ENCODE measurements at places on chromosomes 13 and 19.

GRCh38 chr13:40344270-40345148 lies 321.9 kb downstream of the FOXO1 start:
- no peak for DNase-seq

DNA sequence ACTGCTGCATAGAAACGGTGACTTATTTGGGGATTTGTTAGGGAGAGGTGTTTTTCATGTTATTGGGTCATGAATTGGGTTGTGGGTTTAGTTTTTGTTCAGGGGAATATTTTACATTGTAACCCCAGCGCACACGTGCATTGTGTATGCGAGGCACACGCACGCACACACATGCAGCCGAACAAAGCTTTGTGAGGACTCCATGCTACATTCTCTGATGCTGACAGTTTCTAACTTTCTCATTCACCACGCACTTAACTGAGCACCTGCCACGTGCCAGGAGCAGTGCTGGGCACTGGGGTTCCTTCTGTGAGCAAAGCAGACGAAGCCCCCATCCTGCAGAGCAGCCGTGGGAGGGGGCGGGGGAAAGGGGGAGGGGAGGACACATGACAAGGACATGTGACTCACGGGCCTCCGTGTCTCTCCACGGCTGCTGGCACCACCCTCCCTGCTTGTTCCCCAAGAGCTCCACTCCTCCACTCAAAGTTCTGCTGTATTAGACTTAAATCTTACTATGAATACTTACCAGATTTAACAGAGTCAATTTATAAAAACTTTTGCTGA lies 55.6 kb downstream of the SLC7A9 start:
- DNase-seq = no peak

- no peak for DNase-seq
These were observed 99.0 kb downstream of the PCDH20 start for GRCh38 chr13:61316647-61317046.

GRCh38 chr13:21846605-21847004 lies 175.7 kb downstream of the FGF9 start:
- DNase-seq = no peak

DNA sequence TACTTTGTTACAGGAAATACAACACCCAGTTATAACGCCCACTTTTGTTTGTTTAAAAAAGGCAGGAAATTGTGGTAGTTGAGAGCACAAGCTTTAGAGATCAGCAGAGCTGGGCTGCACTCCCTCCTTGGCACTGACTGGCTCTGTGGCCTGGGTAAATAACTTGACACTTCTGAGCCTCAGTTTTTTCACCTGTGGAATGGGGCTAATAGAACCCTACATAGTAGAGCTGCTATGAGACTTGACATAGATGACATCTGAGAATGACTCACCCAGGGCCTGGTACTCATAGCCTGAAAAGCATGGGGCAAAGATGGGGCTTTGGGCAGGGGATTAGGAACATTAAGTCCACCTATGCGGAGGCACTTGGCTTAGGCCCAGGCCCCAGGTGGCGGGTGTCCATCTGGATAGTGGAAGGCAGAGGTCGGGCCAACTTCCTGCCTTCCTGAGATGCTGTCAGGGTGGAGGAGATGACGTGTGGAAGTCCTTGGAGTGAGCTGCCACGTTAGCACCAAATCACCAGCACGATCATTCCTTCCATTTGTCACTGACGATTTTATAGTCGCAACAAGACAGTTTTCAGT lies 159.1 kb downstream of the KATNAL1 start:
- no peak for DNase-seq

DNA sequence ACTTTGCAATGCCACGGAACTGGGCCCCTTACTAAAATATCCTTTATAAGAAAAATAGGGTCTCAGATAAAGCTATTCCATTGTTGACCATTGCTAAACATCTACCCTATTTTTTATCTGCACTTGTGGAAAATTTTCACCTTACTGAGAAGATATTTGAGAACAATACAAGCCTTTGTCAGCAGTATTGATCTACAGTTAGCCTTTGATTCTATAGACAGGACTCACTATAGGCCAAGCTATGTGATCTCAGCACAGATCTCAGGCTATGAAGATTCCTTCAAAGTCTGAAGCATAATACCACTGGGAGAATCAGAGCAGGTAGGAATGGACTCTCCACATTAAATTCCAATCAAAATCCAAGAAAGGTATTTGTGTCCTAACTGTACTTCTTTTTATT lies 1099.7 kb downstream of the DIAPH3 start:
- DNase-seq = no peak

DNA sequence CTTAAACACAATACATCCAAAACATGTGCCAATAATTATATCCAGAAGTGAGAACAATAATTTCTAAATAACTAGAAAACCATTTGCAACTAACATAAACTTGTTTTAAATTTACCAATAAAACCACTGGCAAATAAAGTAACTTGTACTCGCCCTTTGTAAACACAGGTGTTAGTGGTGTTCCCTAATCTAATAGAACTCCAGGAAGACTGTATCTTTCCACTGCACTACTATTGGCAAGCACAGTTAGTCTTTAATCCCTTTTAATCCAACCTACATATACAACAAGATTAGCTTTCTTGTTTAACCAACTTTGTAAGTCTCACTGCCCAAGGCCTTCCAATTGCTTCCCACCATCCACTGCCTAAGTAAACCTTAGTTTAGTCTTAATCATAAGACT lies 79.5 kb downstream of the PCDH9 start:
- no peak for DNase-seq

DNA sequence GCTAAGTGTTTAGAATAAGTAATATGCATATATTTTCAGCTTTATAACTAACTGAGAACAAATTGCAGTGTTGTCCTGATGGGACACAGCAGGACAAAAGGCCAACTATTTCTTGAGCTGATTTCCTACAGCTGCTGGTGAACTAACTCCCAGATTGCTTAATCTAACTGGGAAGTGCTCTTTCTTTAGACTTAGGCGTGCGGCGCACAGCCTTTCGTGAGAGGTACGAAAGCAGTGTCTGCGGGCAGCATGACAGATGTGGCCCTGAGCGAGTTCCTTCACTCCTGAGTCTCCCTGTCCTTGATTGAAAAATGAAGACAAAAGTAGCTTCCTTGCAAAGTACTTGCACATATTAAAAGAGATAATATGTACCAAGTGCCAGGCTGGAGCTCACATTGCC lies 47.3 kb upstream of the NPAS1 start:
- DNase-seq = no peak

- no peak for DNase-seq
These were observed 1.1 kb downstream of the GRIN2D start for GRCh38 chr19:48394331-48395169.

GRCh38 chr13:91896547-91896946 lies 498.1 kb downstream of the GPC5 start:
- no peak for DNase-seq

- DNase-seq = no peak
These were observed 24.9 kb upstream of the AMER2 start for GRCh38 chr13:25196971-25197370.

GRCh38 chr19:10615429-10616023 lies 9.8 kb upstream of the SLC44A2 start:
- no peak for DNase-seq

GRCh38 chr13:113663934-113664333 lies 3.1 kb upstream of the GRK1 start:
- DNase-seq = no peak

GRCh38 chr13:101941095-101941783 lies 460.6 kb downstream of the FGF14 start:
- DNase-seq = no peak

- DNase-seq = no peak
These were observed 35.4 kb downstream of the PTPRS start for GRCh38 chr19:5305163-5305562.

DNA sequence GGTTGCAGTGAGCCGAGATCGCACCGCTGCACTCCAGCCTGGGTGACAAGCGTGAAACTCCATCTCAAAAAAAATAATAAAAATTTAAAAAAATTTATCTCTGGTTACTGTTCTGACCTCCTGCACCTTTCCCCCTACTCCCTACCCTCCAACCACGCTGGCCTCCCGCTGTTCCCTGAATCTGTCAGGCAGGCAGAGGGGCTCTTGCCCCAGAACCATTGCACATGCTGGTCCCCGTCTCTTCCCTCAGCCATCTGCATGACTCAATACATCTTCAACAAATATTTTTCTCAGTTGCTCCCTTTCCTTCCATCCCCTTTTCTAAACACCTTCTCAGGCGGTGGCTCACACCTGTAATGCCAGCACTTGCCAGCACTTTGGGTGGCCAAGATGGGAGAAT lies 1.1 kb upstream of the FAM187B start:
- no peak for DNase-seq
